ENCODE measurements at places on chromosomes 11 and 22.
A peak's percentile ranks its signal among the peaks of the same experiment; 100 is the strongest.

GRCh38 chr11:47998345-47998732 is 18.0 kb downstream of the PTPRJ start:
- no peak for DNase-seq

DNA sequence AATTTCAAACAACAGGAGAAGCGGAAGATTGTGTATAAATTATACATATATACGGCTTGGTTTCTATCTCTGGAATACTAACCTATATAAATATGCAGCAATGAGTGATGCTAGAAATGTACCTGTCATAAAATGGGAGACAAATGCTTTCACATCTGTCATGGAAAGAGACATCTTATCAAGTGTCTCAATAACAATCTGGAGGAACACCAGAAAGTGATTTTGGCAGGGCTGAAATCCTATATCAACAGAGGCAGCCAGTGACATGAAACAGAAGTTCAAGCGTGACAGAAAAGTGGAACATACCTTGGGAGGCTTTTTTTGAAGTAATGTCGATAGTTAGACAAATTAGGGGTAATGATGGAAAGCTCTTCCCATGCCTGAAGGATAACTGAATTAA is 834.6 kb downstream of the JRKL start:
- no peak for DNase-seq

GRCh38 chr11:77278595-77279506 is 22.6 kb downstream of the GDPD4 start:
- DNase-seq: no peak

DNA sequence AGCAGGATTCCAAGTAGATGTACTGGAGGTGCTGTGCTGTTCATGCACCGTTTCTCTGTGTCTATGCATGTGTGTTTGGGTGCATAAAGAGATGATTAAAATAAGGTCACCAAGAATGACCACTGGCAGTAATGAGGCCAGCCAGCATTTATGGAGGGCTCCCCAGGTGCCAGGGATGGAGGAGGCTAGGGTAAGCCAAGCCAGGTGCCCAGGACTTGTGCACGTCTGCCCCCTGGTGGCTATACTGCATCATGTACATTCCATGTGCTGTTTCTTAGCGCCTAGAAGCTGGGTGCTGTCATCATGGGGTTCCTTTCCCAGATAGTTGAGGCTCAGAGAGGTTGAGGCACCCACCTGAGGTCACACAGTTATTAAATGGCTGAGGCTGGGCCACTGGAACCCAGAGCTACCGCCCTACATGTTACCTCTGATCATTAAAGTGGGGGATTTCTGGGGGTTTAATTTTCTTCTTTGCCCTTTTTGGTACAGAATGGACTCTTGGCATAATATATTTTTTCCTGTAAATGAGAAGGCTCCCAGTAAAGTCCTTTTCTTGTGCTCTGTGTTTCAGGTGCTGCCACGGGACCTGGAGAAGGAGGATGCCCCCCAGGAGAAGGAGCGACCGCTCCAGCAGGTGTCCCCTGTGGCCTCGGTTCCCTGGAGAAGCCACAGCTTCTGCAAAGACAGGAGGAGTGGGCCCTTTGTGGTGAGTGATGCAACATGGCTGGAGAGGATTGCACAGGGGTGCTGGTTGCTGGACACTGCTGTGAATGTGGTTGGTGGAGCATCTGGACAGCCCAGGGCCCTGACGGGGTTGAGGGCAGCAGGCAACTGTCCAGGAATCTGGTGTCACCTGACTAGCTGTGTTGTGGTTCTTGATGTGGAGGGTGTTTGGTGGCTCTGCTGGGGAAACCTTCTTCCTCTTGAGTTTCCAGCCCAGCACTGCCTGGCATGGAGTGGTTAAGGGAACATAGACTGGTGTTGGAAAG is 96.4 kb downstream of the KIAA1671 start:
- peak; percentile 55 for DNase-seq

GRCh38 chr11:79209540-79210266 is 231.1 kb downstream of the TENM4 start:
- DNase-seq: no peak

DNA sequence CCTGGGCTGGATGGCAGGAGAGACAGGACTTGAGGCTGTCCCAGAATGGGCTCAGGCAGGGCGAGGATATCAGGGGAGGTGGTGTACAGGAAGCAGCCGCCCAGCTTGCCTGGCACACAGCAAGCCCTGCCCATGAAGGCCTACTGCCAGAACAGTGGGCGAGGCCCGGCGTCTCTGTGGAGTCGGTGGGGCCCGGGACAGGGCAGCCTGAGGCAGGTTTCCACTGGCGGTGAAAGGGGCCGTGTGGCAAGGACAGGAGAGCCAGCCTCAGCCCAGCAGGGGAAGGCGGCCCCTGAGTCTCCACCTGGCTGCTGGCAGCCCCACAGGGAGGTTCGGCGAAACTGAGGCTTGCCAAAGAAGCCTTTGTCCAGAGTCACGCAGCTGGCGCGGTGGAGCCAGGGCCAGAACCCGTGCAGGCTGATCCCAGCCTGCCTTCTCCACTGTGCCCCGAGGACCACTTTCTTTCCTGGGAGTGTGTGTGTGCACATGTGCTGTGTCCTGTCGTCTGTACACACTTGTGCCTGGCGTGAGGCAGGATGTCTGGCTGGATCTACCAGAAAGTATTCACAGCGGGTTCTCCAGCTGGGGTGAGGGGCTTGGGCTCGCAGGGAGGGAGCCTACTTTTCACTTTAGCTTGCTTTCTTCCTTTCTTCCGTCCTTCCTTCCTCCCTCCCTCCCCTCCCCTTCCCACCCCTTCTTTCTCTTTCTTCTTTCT is 1.2 kb downstream of the TSPO start:
- peak; percentile 36 for DNase-seq

- no peak for DNase-seq
These were observed 6.0 kb downstream of the HOATZ start for GRCh38 chr11:111520560-111520959.

DNA sequence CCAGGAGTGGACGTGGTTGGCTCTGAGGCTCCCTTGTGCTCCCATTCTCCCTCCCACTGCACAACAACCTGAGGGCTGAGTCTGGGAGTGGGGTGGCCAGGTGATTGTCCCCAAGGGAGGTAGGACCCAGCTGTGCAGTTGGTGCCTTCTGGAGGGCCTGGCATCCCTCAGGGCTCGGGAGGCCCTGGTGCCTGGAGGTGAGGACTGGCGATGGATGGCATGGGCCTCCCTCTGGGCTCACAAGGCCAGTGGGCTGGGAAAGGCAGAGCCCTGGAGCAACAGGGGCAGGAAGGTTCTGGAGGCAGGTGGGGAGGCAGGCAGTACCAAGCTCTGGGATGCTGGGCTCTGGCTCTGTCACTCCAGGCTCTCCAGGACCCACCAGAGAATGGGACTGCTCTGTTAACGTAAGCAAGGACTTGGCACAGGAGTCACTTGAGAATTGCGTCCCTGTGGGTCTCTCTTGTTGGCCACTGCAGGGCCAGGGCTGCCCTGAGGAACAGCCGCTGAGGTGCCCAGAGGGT is 114.2 kb downstream of the KCNQ1OT1 start:
- no peak for DNase-seq

- no peak for DNase-seq
These were observed 35.5 kb upstream of the FGF3 start for GRCh38 chr11:69854713-69855112.
